ENCODE measurements at places on chromosomes 2 and 18.

DNA sequence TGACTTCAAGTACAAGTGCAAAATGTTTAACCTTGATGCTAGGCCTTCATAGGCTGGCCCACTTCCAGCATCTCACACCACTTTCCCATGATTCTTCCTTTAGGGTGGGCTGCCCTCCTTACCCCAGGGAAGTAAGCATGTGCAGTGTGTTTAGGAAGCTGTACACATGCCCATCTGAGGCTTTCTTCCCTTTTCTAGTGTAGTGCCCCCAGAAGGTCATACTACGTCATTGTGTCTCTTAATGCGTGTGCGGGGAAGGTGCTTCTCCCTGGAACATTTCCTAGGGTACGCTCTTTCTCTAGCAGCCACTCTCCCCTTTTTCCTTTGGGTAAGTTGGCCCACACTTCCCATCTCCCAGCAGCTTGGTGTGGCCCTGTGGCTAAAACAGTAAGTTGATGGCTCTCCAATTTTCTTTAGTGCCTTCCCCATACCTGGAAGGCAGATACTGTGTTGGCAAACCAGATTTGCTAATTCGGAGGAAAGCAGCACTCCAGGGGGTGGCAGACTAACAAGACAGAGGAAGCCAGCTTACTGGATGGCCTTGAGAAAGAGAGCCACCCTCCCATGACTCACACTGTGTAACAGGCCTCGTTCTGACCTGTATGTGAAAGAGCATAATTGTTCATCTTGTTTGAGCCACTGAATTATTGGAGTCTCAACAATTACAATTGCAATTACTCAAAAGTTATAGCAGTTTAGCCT, 1.1 kb upstream of the SULT6B1 start:
- DNase-seq, result peak; percentile 16

DNA sequence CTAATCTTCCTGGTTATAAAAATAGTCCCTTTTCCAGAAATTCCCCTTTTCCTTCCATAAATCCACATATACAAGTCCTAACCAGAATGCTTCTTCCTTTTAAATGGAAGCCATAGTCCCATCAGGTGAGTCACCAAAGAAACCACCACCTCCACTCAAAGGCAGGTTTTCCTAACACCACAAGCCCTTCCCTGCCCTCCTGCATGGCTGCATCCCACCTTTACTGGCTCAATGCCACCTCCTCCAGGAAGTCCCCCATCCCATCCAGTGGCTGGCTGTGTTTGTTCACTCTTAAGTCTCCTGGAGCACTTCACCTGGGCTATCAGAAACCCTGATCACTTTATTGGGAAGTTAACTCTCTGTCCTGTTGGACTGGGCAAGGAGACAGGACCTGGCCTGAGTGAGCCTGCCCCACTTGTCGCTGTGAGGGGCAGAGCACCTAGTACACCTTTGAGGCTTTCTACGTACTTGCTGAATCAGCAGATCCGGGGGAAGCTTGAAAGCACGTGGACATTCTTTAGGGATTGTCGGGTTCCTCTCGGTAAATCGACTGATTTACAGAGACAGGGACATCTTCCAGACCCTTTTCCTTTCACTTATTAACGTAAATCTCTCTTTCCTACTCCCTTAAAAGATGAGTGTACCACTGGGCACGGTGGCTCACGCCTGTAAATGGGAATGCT, 71.0 kb downstream of the NGEF start:
- DNase-seq, result no peak

DNA sequence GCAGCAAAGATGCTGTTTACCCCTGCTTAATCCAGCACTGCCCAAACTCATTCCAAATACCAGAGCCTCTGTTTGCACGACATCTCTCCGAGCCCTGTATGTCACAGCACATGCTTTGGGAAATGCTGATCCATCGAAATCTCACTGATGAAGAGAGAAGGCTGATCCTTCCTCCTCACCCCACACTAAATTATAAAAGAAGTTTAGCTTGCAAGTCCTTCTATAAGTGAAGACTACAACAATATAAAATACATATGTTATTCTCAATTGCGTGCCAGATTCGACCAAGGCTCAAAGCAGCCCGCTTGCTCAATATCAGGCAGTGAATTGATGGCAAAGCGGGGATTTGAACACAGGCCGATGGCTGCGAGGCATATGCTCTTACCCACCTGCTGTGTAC, 30.7 kb upstream of the SLC35F6 start:
- no peak for DNase-seq

- DNase-seq, result no peak
These were observed 75.6 kb upstream of the ID2 start for GRCh38 chr2:8606226-8606625.

DNA sequence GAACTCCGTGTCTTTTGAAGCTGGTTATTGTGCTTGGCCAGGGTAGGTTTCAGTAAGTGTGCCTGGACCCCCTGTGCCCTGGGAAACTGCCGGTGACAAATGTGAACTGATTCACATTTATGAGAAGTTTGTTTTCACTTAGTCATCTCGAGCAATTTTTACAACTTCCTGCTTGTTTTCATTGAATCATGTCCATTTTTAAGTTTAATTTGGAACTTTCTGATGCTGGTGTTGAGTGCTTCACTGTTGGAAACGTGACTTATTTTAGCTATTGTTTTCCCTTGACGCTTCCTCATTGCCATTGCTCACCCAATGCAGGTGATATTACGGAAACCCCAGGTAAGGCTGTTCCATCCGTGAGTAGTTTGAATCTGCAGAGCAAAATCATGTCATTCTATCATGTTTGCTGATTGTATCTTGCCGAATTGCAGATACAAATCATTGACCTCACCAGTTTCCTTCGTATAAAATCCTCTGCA, 97.2 kb downstream of the RTN4 start:
- DNase-seq, result no peak

DNA sequence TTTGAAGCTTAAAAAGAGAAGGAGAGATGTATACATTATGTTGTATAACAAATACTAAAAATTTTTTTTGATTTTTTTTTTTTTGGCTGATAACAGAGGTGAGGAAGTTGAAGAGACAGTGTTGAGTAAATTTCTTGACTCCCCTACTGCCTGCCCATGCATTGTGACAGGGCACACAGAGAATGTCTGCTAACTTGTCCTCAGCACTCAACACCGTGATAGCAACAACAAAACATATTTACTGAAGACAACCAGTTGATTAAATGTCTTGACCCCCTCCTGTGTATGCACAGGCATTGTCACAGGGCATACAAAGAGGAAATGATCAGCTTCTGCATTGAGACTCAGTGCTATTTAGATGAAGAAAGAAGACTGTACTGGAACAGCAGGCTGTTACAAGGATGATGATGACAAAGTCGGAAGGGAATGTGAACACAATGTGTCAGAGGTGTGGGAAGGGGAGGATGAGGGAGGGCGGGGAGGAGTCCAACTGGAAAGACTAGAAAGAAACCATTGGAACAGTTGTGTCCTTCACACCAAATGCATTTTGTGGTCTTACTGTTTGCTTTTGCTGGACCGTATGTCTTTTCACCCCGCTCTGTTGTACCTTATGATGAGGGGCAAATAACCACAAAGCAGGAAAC, 89.5 kb downstream of the CERS6 start:
- no peak for DNase-seq

- no peak for DNase-seq
These were observed 84.5 kb upstream of the TLK1 start for GRCh38 chr2:171244970-171245782.

DNA sequence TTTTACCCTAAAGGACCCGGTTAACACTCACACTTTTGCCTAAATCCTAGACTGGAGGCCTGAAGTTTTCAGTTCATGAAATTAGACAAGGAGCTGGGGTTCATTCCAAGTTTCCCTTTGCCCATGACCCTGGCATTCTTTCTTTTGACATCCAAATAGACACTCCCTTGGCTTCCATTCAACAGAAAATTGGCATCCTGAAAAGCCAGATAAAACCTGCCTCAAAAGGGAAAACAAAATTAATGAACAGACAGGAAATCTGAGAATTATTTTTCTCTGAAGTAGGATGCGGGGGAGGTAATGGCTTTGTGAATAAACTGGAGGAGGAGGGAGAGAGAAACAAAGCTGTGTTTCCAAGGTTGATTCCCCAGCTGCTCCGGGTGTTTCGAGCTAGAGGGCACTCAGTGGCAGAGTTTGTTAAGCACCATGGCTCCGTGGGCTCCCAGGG, 41.0 kb downstream of the SPP2 start:
- DNase-seq, result peak; percentile 56

DNA sequence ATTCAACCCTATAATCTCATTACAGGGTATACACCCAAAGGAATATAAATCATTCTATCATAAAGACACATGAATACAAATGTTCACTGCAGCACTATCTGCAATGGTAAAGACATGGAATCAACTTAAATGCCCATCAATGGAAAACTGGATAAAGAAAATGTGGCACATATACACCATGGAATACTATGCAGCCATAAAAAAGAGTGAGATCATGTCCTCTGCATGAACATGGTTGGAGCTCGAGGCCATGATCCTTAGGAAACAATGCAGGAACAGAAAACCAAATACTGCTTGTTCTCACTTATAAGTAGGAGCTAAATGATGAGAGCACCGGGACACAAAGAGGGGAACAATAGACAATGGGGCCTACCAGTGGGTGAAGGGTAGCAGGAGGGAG, 88.5 kb upstream of the CD226 start:
- DNase-seq, result no peak

DNA sequence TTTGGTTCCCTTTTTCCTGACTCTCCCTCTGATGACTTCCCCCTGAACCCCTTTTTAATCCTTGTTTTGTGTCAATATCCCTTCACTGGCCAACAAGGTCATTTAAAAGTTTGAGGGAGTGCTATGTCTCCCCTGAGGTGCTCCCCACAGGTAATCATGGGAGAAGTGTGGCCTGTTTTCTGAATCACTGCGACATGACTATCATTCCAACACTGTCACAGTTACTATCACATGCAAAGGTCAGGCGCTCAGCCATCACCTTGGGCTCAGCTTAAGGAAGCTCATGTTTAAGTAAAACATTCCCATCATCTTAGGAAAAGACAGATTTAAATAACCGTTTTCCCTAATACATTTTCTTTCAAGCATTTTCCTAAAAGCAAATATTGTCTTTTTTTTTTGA, 20.9 kb upstream of the ACAA2 start:
- no peak for DNase-seq

DNA sequence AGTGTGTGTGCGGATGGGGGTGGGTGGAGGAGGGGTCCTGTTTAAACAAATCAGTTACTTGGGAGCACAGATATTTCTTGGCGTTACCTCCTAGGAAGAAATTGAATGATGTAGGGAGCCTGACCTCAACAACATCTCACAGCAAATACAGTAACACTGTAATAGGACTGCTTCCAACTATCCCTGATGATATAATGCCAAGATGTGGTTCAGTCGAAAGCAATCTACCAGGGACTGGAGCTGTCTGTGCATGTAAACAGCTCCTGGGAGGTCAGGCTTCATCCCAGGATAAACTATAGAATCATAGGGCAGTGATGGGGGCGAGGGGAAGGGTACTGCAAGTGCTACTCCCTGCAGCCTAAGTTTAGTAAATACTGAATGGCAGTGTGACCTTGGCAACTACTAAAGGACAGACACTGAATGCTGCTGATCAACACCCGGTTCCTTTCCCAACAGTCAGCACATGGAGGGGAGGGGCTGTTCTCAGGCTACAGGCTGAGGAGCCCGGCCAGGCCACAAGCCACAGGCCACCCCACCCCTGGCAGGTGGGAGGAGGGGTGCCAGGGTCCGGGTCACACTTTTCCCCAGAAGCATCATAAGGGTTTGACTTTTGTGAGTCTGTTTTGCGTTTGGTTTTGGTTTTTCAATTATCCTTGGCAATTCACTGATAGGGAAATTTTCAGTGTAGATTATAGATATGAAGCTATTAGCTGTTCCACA, 85.3 kb upstream of the ZNF397 start:
- DNase-seq, result peak; percentile 6

- peak; percentile 57 for DNase-seq
These were observed 3.5 kb upstream of the CABLES1 start for GRCh38 chr18:23131693-23132319.

DNA sequence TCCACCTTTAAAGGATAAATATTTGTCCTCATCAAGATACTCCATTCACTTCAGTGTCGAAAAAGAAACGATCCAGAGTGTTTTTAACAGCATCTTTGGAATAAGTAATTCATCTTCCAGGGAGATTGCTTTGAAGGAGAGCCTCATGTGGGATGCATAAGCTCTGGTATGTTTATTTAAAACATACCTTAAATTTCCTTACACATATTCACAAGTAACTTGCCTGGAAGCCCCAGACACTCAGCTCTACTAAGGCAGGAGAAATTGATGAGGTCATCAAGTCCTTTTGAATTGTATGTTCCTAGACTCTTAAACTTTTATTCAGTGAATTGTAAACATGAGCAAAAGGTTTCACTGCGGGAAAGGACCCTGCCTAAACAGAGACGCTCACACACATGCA, 103.0 kb downstream of the CDK15 start:
- DNase-seq, result no peak

- DNase-seq, result no peak
These were observed 27.2 kb upstream of the COBLL1 start for GRCh38 chr2:164868563-164869419.

DNA sequence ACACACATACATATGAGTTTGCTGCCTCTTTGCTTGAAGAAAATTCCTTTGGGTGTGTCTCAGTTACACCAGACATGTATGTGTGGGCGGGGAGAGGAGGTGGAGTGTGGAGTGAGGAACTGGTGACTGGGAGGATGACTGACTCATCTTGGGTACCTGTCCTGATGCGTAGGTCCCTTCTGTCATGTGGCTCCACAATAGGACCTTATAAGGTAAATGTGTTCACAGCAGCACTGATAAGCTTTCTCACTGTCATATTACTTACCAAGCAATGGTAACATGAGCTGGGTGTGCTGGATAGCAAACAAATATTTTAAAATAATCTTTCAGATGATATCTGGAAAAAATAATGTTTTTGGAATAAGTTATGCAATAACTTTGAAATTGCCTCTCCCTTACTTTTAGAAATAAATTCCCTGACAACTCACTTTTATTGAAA, 45.1 kb downstream of the SLC9A2 start:
- DNase-seq, result no peak

GRCh38 chr2:96821113-96821675, 5.1 kb downstream of the CNNM3 start:
- no peak for DNase-seq

DNA sequence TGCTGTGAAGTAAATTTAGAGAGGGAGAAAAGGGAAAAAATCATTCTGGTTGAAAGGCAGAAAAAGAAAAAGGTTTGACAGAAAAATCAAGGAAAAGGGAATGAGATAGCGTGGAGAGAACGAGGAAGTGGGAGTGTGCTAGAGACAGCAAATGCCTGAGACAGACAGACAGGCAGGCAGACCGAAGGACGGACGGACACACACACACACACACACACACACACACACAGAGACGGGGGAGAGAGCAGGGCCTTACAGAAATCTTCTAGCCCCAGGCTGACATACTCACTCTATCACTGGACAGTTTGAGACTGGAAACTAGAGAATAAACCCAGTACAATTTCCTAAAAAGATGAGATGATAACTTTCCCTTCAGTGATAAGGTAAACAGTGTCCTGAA, 238.4 kb downstream of the ZNF521 start:
- DNase-seq, result no peak
